Thoracic aorta (tissue), 2 donors: ENCODE measurements at places on chromosomes 7 and 10.

DNA sequence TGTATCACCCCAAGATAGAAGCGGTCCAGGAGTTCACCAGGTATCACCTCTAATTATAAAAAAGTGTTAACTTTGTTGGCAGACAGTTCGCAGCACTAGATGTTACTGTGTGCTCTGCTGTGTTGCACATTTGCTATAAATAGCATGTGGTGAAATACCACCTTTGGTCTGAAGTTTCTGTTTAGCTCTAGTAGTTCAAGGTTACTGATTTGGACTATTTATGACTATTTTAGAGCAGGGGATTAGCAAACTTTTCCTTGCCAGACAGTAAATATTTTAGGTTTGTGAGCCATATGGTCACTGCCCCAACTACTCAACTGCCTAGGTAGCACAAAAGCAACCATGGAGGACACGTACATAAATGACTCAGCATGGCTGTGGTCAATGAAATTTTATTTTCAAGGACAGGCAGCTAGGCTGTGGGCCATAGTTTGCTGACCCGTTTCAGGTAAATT lies 16.5 kb downstream of the DENND10 start:
- DNase-seq, result no peak

GRCh38 chr10:74227697-74228424 lies 76.8 kb downstream of the ADK start:
- DNase-seq, result no peak

- no peak for DNase-seq
Measured at GRCh38 chr10:13365243-13365642, 17.1 kb upstream of the SEPHS1 start.

DNA sequence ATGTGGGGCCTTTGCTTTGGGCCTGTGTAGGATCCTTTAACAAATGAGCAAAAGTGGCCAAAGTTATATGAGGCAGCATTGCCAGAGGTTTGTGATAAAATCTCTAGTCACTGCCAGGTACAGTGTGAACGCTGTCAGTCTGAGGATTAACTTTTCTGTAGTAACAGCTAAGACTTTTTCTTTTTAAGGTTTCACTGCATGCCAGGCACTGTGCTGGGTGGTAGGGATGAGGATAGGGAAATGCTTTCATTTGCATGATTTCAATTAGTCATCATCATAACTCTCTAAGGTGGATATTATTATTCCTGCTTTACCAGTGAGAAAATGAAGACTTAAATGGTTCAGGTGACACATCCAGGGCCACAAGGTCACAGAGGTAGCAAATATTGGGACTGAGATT lies 79.7 kb upstream of the BMPER start:
- no peak for DNase-seq
